ENCODE measurements at places on chromosomes 13 and 19.

DNA sequence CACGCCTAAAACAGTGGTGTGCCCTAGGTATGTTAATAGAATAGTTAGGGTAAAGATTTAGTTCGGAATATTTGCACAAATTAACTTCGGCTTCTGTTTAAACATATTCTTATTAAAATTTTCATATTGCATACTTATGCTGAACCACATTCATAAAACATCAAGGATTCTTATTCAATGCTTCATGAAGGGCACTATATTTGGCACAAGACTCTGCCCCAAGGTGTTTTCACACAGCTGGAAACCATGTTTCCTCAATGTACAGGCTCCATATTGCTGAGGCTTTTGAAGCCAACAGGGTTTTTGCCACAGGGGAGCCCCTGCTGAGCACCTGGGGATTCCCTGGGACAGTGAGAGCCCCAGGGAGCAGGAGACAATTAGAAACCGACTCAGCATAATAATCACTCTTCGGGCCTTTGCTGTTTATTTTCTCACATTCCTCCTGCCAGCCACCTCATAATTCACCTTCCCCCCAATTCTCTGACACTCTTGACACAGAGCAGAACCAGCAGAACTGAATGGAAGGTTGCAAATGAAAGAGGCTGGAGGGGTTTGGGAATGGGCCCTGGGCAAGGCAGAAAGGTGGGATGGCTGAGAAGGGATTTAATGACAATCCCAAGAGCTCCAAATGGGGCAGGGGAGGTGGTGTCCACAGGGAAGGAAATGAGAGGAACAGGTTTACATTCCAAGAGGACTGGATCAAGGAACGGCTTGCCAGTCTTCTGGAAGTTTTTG lies 72.3 kb upstream of the POMP start:
- no peak for DNase-seq

- DNase-seq: no peak
Measured at GRCh38 chr19:41433171-41433570, 6.0 kb upstream of the B3GNT8 start.

GRCh38 chr19:3304871-3305423 lies 61.4 kb upstream of the NFIC start:
- peak; percentile 79 for DNase-seq

DNA sequence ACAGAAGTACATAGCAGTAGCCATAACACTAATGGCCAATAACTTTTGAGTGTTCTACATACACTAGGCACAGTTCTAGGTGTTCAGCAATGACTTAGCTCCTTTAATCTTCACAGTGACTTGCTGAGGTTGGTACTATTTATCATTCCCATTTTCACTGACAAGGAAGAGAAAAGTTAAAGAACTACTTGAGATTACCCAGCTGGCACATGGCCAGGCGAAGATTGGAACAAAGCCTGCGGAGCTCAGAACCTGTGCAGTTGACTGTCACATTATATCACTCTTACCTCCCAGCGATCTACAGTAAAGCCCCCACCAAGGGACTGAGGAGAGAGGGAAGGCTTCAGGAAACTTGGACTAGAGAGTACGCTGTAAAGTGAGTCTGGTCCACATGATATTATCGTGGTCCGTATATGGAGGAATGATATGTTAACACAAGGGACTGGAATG lies 42.4 kb upstream of the WDFY2 start:
- DNase-seq: no peak

DNA sequence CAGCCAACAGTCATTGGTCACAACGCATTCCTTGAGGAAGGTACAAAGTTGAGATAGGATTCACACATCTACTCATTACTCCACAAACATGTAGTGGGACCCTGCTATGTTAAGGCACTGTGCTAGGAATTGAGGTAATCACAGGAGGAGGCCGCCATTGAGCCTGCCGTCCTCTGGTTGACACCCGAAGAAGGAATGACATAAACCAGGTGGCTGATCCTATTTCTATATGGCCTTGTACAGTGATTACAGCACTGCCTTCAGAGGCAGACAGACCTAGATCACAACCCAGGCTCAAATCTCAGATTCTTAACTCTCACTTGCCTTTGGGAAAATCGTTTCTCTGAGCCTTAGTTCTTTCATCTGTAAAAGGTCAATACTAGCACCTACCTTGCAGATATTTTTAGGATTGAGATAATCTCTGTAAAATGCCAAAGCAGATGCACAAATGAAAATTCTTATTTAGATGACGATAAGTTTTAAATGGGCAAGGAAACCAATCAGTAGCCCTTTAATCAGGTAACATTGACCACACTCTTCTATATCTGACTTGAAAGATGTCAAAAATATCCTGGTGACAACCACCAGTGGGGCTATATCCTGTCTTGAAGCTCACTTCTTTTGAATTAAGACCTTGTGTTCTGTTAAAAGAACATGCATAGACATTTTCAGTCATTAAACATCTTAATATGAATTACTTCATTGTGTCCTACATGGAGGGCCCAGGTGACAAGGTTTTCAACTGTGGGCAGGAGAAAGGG lies 251.6 kb downstream of the KCTD12 start:
- DNase-seq: no peak

DNA sequence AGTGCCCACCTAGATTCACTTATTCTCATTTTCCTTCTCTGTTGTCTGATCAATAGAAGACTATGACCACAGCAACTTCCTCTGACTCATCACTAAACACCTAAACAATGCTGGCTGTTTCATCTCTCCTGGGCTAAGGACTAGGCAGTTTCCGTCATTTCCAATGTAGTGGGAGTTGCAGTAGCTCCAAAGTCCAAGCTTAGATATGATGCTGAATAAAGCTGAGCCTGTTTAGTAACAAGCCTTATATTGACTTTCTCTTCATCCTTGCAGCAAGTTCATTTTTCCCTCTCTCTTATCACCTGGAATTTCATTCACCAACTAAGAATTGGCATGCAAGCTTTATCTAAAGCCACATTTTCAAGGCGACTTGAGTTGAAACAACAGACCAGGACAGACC lies 53.5 kb upstream of the PCDH9 start:
- no peak for DNase-seq

DNA sequence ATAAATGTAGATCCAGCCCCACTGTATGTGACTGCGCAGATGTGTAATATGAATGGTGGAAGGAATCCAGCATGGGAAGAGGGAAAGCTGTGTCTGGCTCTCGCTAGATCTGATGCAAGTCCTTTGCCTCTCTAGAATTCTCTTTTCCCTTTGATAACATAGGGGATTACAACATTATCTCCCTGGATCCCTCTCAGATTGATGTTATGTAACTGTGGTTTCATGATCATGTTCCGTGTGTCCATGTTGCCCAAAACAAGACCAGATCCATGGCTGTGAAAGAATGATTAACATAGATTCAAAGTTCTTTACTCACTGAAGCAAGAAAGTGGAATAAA lies 184.0 kb upstream of the UBL3 start:
- DNase-seq: no peak

DNA sequence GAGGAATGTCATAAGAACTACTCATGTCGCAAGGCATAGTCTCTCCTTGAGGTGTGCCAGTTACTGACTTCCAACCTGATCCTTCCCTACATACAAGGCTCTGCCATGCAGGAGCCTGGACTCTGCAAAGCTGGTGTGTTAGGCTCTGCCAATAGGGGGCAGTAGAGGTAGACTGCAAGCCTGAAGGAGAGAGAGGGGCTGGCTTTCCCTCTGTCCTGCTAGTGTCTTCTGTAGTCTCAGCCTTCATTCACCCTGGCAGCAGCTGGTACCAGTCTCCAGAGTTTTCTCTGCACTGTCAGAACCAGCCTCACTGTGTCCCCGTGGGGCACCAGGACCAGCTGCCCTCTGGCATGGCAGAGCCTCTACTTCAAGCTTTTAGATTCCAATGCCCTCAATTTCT lies 14.5 kb downstream of the SHISA2 start:
- DNase-seq: no peak

GRCh38 chr13:30049692-30050091 lies 199.3 kb upstream of the UBL3 start:
- DNase-seq: no peak

- DNase-seq: no peak
Measured at GRCh38 chr13:37295071-37295470, 189.6 kb upstream of the CSNK1A1L start.

DNA sequence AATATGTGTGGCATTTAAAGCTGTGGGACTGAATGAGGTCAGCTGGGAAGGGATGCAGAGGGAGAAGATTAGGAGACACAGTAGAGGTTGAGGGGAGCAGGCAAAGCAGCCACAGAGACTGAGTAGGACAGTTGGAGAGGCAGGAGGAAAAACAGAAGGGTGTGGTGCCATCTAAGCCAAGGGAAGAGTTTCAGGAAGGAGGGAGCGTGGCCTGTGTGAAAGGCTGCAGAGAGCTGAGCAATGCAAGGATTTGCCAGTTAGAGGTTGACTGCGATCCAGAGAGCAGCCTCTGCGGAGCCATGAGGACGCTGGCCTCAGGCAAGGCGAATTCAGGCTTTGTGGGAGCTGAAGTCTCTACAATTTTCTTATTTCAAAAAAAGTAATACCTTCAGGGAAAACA lies 28.9 kb downstream of the SOX21 start:
- no peak for DNase-seq

- DNase-seq: no peak
Measured at GRCh38 chr19:19613506-19613905, 5.0 kb downstream of the PBX4 start.

- no peak for DNase-seq
Measured at GRCh38 chr13:95588721-95589120, 36.2 kb downstream of the CLDN10 start.

DNA sequence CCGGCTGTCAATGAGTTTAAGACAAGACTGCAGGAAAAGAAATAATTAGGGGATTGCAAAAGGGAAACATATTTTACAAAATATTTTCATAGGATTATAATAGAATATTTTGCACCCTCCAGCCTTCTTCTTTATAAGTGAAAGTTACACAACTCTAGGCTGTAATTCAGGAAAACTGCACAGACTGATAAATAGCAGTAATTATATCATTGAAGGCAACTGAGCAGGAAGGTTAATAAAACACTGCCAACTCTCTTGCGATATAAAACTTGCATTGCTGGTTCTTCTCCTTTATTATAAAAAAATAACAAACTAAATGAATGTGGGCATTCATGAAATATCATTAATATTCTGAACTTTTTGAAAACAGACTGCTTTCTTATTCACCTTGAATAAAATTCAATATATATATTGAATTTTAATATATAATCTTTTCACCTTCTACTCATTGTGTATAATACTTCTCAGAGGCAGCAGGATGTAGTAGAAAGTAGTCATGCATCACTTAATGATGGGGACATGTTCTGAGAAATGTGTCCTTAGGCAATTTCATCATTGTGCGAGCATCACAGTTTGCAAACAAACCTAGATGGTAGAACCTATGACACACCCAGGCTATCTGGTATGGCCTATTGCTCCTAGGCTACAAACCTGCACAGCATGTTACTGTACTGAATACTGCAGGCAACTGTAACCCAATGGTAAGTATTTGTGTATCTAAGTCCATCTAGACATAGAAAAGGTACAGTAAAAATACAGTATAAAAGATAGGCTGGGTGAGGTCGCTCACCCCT lies 24.9 kb upstream of the STARD13 start:
- no peak for DNase-seq

GRCh38 chr13:26541041-26541440 lies 16.4 kb upstream of the WASF3 start:
- no peak for DNase-seq

- no peak for DNase-seq
Measured at GRCh38 chr19:57161985-57162539, 5.2 kb downstream of the DUXA start.

- DNase-seq: no peak
Measured at GRCh38 chr13:102914339-102914930, 68.6 kb downstream of the ERCC5 start.

DNA sequence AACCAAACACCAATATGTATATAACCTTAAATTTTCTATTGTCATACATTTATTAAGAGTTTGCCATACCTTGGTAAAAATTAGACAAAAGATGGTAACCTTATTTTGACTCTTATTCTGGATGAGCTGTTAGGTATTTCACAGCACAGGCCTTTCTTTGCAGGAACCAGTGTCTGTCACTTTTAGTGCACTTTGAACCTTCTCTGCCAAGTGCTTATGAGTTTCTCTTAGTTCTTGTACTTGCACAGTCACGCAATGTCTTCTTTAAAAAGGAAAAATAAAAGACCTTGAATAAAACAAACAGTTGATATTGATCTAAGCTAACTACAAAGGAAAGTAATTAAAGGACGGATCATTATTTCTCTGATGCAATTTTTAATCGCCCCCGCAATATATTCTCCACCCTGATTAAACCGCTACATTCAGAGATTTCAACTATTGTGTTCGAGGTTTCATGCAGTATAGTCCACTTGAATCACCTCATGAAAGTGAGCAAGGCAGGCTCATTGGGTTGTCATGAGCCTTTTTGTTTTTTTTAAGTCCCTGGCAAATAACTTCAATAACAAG lies 534.5 kb downstream of the KLF5 start:
- no peak for DNase-seq

GRCh38 chr19:23116802-23117571 lies at the start of gene ZNF730:
ZNF730 (plus strand) TSS chr19:23117025; CDS start chr19:23117174, 149 bp downstream.
- peak; percentile 28 for DNase-seq

- DNase-seq: no peak
Measured at GRCh38 chr13:23844132-23844531, 45.1 kb downstream of the MIPEP start.

GRCh38 chr13:38700051-38700450 lies 13.2 kb downstream of the FREM2 start:
- no peak for DNase-seq

Data from activated naive CD4-positive, alpha-beta T cell treated with anti-CD3 and anti-CD28 coated beads, Interleukin-2, amount 50 U/mL, for 16 hours (primary cell).